Memory B cell (primary cell): ENCODE measurements at places on chromosomes 5 and 9.

GRCh38 chr9:35891646-35892045, 14.4 kb upstream of the HRCT1 start:
- no peak for DNase-seq

- DNase-seq, result no peak
Measured at GRCh38 chr9:93471124-93471523, 17.7 kb upstream of the FAM120AOS start.

GRCh38 chr9:134753191-134753590, 111.6 kb downstream of the COL5A1 start:
- no peak for DNase-seq

DNA sequence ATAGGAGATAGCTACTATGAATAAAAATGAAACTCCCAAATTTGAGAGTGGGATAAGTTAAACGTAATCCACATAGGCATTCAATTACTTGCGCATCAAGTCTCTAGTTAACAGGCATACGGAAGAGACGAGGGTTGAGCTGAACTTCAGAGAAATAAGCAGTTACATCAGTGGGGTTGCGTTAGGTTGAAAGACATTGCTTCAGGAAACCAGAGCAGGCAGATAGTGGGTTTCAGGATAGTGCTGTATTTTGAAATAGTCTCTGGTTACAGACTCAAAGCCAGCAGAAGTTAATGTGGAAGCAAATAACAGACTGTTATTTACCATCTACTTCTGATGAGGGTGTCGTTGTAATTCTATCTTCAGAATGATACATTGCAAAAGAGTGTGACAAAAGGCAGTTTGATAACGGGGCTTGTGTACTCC, 533.4 kb downstream of the PDE4D start:
- DNase-seq, result no peak

GRCh38 chr5:115641948-115642347, 16.1 kb upstream of the TMED7 start:
- DNase-seq, result no peak

DNA sequence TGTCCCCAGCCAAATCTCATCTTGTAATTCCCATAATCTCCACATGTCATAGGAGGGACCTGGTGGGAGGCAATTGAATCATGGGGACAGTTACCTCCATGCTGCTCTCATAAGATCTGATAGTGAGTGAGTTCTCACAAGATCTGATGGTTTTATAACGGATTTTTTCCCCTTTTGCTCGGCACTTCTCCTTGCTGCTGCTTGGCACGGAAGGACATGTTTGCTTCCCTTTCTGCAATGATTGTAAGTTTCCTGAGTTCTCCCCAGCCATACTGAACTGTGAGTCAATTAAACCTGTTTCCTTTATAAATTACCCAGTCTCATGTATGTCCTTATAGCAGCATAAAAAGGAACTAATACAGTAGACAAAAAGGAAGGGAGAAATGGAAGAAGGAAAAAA, 76.7 kb upstream of the CCNG1 start:
- no peak for DNase-seq

GRCh38 chr5:79560771-79561524, 47.0 kb upstream of the HOMER1 start:
- no peak for DNase-seq

DNA sequence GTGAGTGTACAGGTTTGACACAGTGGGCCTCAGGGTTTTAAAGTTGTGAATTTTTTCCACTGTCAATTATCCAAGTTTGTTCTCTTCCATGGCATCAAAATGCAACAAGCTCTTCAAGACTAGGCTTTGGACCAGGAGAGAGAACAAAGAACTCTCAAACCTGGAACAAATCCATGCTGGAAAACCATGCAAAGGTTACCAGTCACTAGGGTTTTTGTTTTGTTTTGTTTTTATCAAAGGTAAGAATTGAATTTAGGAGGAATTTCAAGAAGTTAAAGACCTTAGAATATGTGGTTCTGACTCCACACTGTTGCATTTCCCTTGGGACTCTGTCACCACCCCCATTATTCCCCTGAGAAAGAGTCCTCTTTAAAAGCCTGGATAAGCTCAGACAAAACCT, 191.1 kb upstream of the PIK3R1 start:
- no peak for DNase-seq

GRCh38 chr5:137696481-137696880, 39.4 kb downstream of the KLHL3 start:
- DNase-seq, result no peak

- DNase-seq, result no peak
Measured at GRCh38 chr5:170493028-170493820, 10.6 kb upstream of the KCNIP1 start.

GRCh38 chr5:127930311-127930710, 153.3 kb upstream of the SLC12A2 start:
- DNase-seq, result no peak

GRCh38 chr9:125137200-125137599, 6.1 kb downstream of the SCAI start:
- no peak for DNase-seq

GRCh38 chr9:37534901-37535300, 41.3 kb downstream of the FBXO10 start:
- DNase-seq, result no peak
